ENCODE measurements at places on chromosomes 1 and 21. TPM values are rescaled to one million over a fixed set of nuclear protein-coding genes. Genes with fewer than 3 reads are reported as not detected.
A peak's percentile ranks its signal among the peaks of the same experiment; 100 is the strongest.

Gene CHML
- 34.2 TPM for total RNA-seq

DNA sequence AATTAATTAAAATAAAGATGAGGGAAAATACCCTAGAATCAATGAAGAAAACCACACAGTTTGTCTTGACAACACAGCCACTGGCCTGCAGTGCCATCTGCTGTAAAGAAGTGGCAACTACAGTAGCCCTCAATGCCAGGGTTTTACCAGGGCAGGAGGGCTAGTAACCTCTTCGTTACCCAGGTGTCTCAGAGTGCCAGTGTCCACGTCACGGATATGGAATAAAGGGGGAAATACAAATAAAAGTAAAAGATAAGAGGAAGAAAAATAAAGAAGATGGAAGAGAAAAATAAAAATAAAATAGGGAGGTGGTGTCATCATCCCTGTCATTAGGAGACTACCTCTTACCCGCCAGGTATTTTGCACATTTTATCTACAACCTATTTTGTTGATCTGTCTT is 14.2 kb upstream of the SLC44A3 start:
- peak; percentile 61 for DNase-seq

Gene S100A16
- 226 TPM for total RNA-seq

DNA sequence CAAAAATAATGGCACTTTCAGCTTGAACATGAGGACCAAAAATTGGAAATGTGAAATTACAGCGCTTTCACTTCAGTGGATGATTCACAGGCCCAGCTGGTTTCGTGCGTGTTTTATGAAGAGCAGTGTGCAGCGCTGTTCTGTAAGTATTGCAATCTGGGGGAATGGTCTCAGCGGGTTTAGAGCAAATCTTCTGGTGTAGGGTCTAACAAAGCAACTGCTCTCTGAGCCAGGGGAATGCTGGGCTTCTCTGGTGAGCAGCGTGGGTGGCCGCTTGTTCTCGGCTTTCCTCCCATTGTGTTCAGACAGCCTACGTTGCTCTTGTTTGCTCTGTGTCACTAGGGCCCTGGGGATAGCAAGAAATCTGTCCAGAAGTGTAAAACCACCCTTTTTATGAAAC is 42.4 kb upstream of the GADD45A start:
- DNase-seq: no peak

DNA sequence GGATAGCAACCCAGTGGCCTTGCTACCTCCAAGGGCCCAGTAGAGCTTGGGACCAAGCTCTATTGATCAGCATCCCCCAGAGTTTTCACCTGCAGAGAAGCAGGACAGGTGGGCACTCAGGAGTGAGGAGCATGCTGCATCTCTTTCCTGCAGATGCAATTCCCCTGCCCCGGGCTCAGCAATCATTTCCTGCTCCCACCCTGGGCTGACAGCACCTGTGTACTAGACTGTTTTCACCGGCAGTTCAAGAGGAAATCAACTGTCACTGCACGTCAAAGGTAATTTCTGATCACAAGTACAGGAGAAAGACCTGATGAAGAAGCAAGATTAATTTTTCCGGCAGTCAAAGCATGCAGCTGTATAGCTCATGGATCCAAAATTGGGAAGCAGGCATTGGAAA is 8.8 kb upstream of the NT5C1A start:
- no peak for DNase-seq

DNA sequence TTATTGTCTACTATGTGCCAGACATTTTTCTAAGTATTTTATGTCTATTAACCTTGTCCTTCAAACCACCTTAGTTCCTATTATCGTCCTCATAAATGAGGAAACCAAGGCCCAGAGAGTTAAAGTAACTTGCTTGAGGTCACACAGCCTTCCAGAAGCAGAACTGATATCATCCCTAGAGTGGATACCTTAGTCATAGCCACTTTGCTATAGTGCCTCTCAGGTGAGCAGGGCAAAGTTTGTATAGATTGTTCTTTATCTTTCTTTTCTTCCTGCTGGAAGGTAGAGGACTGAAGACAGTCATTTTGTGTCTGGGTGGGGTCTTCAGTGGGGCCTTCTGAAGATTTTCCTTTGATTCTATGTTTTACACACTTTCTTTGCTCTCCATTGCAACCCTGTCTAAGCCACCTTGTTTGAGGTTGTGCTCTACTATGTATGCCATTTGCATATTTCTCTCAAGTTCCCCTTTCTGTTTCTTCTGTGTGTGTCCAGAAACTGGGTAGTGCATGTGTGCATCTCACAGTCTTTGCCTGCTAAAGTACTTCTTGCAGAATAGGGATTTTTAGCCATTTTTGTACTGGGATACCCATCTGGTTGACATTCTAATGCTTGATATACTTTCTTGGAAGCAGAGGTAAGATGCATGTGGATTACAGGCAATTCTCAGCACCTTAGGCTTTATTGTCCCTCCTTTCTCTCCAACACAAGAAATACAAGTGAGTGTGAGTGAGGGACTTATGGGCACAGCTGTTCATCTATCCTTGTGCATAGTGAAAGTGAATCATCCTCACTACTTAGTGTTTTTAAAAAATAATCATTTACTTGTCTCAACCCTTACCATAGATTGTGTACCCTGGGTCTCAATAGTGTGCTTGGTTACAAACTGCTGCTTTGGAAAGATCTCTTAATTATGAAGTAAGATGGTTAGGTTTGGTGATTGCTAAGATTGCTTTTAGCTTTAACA is 207.6 kb upstream of the HMCN1 start:
- no peak for DNase-seq

DNA sequence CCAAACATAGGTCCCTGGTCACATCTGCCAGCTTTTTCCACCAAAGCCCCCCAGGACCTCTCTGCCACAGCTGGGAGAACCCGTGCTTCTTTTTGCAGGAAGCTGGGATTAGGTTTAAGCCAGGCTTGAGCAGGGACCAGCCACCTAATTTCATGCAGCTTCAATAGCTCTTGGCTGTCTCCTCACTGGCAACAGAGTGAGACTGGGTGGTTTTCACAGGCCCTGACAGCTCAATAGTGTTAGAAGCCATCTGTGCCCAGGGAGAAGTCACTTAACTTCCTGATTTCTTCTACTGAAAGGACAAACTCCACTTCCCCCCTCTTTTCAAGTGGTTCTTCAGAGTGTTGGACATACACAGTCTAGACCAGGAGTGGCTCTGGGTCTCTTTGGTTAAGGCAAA is 20.4 kb upstream of the SRSF4 start:
- DNase-seq: no peak

Gene POU3F1
- total RNA-seq: not detected

Gene MFSD2A
- total RNA-seq: 5.7 TPM

Gene IFI16
- total RNA-seq: 60.3 TPM

- DNase-seq: no peak
These were observed 6.1 kb upstream of the MFAP2 start for GRCh38 chr1:16986560-16986959.

DNA sequence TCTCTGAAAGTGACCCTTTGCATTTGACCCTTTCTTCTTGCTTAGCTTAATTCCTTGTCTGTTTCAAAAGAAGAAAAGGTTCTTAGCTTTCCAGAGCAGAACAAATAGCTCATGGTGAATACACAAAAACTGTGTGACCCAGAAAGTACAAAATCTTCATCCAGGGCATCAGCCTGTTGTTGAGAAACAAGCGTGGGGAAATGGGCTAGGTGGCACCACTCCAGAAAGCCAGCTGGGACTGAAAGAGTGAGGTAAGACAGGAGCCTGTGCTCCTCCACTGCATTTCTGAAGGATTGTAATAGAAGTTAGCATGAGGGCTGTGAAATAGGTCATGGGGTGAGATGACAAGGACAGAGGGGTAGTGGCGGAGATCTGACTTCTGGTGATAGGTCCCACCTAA is 45.8 kb downstream of the CYP2J2 start:
- DNase-seq: no peak

Gene TTLL7
- total RNA-seq: 13.3 TPM

DNA sequence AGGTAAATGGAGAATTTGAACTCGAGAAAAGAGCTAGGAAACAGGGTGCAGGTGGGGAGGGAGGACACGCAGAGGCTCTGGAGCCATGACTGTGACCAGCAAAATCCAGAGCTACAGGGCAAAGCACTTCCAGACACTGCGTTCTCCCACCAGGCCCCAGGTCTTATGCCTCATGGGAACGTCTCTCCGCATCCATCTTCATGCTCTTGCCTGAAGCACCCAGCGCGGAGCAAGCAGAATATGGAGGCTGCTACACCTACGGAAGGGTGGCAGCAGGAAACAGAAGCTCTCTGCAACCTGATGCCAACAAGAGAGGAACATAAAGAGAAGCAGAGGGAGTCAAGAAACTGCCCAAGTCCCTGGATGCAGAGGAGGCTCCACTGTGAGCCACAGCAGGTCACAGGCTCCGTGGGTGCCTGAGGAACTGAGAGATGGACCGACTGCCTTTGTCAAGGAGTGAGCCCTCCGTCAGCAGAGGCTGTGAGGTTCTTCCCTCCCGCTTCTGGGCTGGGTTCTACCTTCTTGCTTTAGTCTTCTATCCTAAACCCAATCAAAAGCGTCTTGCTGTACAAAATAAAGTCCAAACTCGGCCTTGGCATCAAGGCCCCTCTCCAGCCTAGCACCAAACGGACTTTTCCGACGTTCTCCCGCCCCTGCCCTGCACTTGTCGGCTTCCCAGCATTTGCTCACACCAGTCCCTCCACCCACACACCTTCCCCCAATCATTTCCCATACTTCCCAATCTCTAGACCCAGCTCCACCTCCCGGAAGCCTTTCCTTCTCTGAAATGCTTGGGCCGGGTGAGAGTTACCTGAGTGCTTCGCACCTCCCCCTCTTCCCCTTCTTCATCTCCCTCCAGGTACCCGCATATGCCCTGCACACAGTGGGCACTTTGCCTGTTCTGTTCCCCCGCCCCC is 930 bp downstream of the DHCR24 start:
- DNase-seq: no peak

DNA sequence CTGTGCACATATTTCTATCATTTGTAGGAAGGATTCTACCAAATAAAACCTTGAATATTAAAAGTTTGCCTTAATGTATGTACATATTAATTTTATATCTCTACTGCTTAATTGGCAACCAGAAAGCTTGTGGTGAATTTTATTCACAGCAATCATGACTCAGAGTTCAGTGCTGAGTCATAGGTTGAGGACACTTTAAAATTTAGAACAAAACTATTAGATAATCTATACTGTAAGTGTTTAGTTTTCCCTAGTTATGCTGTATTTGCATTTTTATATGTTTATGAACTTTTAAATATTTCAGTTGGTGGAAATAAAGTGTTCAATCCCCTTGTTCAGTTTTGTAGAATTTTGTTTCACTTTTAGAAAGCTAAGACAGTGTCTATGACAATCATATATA is 841.5 kb downstream of the KCNT2 start:
- DNase-seq: peak; percentile 43

Gene KIF21B
- 0.36 TPM for total RNA-seq

- no peak for DNase-seq
These were observed 52.1 kb upstream of the ADARB1 start for GRCh38 chr21:45022348-45022675.

All from IMR-90 (cell line).